ENCODE measurements at places on chromosomes 12 and 14.

DNA sequence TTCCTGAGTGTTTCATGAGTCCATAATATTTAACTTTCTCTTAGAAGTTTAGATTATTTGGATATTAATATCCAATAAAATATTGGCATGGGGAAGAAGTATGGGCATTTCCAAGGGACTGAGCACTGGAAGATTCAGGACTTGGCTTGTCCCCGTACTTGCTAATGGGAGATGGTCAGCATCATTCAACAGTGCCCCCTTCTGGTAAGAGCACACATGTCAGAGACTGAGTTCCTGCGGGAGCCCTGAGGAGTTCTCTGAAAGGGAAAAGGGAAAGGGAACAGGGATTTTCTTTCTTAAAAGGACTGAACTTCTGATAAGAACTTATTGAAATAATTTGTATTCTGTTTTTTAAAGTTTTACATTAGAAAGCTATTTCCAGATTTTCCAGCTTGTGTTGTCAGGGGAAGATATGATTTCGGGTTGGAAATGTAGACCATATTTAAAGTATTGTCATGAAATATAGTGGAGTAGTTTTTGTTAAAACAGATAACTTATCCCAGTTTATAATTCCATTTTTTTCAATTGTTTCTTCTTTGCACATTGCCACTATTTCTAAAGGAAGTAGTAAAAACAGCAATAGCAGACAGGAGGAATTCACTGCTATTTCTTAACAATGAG is 59.8 kb upstream of the C12orf71 start:
- no peak for DNase-seq

DNA sequence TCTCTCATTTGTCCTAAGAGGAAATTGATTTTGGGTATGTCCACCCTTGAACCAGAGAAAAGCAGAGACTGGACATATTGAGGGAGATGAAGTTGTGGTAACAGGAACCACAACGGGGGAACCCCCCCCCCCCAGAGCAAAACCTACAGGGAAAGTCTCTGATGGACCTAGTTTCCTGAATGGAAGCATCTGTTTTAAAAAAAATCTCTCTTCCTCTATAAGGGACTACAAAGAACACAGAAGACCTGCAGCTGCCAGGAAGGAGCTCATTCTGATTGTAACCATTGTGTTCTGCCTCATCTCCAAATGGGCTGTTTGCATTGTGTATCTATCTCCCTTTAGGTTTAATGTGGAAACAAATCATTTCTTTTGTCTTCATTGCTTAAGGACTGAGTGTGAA is 13.4 kb downstream of the C1S start:
- no peak for DNase-seq

GRCh38 chr12:115001571-115002180 is 317.7 kb upstream of the TBX3 start:
- no peak for DNase-seq

GRCh38 chr12:101694297-101694848 is 3.1 kb upstream of the CHPT1 start:
- no peak for DNase-seq

GRCh38 chr12:123723011-123723410 is 10.9 kb downstream of the ATP6V0A2 start:
- DNase-seq = no peak

DNA sequence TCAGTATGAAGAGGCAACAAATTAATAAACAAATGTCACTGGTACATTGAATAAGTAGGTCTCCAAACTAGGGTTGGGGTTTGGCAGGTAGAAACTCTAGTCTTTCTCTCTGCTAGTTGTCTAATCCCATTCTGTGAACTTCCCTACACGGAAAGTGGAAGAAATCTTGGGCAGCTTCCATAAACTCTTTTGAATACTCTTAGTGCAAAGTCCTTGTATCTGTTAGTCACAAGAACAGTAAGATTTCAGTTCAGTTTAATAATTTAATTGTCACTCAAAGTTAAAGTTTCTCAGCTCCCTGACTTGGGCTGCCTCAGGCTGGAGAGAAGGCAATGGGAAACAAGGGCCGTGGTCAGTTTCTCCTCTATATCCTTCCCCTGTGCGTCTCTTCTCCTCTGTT is 135.4 kb upstream of the MDM1 start:
- DNase-seq = no peak

GRCh38 chr12:39638178-39638577 is 18.6 kb upstream of the ABCD2 start:
- DNase-seq = no peak

DNA sequence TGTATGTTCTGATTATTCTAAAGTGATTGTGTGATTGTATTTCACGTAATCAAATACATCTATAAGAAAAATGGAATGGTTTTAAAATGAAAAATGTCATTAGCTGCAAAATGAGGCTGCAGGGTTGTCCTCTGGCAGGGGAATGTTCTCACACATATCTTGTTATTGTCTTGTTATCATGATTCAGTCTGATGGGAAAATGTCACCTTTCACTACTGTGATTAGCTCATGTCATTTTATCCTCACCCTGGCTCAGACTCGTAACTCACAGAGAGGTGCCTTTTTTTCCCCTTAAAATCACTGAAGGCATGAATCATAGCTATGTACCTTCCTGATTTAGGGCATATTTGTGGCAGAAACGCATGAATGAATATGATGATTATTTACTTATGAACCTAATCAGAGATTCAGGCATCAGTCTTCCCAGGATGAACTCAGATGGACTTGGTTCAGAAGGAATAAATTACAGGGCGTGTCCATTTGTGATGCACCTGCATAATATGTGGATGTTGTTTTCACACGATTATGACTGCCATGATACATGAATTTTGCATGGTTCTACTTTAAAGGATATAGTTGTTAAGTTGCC is 1339.2 kb downstream of the AACS start:
- no peak for DNase-seq

DNA sequence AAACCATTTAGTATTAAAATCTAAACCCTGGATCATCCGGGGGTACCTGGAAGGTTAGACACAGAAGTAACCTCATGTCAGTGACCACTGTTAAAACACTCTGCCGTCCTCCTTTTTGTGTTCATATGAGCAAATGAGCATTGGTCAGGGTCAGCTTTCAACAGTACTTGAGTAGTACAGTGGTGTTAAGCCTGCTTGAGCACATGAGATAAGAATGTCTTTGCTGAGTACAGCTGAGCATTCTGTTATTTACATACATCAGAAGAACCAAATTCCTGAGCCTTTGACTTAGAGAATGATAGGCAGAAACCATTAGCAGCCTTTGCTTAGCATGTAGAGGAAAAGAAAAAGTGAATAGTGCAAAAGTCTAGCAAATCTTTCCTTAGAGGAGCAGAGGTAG is 38.6 kb upstream of the LRTM2 start:
- no peak for DNase-seq

DNA sequence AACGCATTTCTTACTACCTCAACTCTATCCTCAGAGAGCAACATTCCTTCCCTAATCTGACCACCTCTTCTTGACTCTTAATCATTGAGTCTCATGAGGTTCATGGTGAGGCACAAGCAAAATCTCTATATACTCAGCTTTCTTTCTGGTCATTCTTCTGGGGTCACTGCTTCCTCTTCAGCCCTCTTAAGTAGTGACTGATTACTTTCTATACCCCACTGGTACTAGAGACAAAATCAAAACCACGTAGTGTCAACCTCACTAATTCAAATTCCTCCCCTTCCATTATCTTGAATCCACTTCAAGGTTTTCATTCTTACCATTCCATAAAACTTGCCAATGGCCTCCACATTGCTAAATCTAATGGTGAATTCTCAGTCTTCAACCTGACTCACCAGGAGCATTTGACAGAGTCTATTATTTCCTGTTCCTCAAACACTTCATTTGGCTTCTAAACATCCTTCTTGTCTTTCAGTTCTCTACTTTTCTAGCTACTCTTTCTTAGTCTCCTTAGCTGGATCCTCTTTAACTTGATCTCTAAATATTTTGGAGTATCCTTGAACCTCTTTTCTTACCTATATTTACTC is 6.8 kb downstream of the WDHD1 start:
- DNase-seq = no peak

DNA sequence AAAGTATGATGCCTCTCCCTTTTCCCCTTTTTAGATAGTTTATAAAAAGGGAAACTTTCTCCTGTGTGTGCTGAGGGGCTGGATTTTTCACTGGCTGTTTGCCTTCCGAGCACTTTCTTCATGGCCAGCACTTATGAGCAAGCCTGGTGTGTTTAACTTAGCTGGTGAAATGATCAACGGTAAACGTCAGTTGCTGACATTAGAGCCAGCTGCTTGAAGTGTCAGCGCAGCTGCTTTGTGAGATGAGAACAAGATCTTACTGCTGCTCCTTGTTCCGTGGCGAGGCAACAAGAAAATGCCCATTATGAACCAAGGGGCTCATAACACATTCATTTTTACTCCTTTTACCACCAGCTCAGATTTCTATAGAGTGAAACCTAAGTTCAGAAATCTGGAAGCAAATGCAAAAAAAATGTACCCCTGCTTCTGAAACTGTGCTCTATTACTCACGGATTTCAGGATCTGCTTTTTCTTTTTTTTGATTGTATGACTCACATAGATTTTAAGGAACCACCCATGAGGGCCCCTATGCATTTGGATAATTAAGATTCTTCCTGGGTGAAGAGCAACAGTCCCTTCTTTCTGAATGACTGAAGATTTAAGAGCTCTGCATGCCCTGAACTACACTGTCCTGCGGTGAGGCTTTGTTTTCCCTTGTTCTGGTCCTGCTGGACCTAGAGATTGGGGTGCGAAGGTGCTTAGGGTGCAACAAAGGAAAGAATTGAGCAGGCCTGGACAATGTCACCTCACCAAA is 74.3 kb upstream of the CPM start:
- no peak for DNase-seq
